ENCODE measurements at places on chromosomes 2 and 18. TPM values are rescaled to one million over a fixed set of nuclear protein-coding genes. Genes with fewer than 3 reads are reported as not detected.

GRCh38 chr2:108355906-108356734, 21.6 kb upstream of the SULT1C4 start:
- no peak for DNase-seq
- H3K36me3 ChIP-seq = no peaks in the 10 kb centered on the region
- H3K4me1 ChIP-seq = no peaks in the 10 kb centered on the region
- no peak overlapping the region for H3K27ac ChIP-seq

GRCh38 chr2:16765356-16765755, 99.7 kb upstream of the CYRIA start:
- H3K27ac ChIP-seq = no peak overlapping the region
- peaks cover 13% of the 10 kb centered on the region for H3K27me3 ChIP-seq
- H3K4me1 ChIP-seq = peaks cover 3% of the 10 kb centered on the region
- DNase-seq = no peak

Gene CYRIA
- total RNA-seq = 0.99 TPM

GRCh38 chr2:101864426-101864825, 127.3 kb upstream of the IL1R2 start:
- H3K36me3 ChIP-seq = peaks cover 37% of the 10 kb centered on the region
- H3K4me1 ChIP-seq = no peaks in the 10 kb centered on the region
- DNase-seq = no peak
- H3K27me3 ChIP-seq = no peaks in the 10 kb centered on the region
- no peak overlapping the region for H3K4me3 ChIP-seq

Gene DCDC2C
- not detected for total RNA-seq

- peaks cover 39% of the 10 kb centered on the region for H3K4me1 ChIP-seq
- H3K27me3 ChIP-seq = no peaks in the 10 kb centered on the region
- H3K36me3 ChIP-seq = peaks cover 28% of the 10 kb centered on the region
- no peak overlapping the region for H3K4me3 ChIP-seq
- H3K27ac ChIP-seq = peak overlapping the region; percentile 16
These were observed 28.2 kb downstream of the UBE2F start for GRCh38 chr2:237995036-237995435.

- DNase-seq = no peak
- H3K4me1 ChIP-seq = no peaks in the 10 kb centered on the region
- H3K36me3 ChIP-seq = no peaks in the 10 kb centered on the region
- H3K27ac ChIP-seq = no peak overlapping the region
These were observed 99.0 kb upstream of the GRB14 start for GRCh38 chr2:164719996-164720941.

GRCh38 chr2:185433824-185434223, 304.8 kb upstream of the FSIP2 start:
- no peak overlapping the region for H3K27ac ChIP-seq
- no peaks in the 10 kb centered on the region for H3K36me3 ChIP-seq
- H3K4me1 ChIP-seq = no peaks in the 10 kb centered on the region
- no peaks in the 10 kb centered on the region for H3K27me3 ChIP-seq
- no peak for DNase-seq
- no peak overlapping the region for H3K4me3 ChIP-seq
